ENCODE measurements at places on chromosomes 7 and 10. TPM values are rescaled to one million over a fixed set of nuclear protein-coding genes. Genes with fewer than 3 reads are reported as not detected.

DNA sequence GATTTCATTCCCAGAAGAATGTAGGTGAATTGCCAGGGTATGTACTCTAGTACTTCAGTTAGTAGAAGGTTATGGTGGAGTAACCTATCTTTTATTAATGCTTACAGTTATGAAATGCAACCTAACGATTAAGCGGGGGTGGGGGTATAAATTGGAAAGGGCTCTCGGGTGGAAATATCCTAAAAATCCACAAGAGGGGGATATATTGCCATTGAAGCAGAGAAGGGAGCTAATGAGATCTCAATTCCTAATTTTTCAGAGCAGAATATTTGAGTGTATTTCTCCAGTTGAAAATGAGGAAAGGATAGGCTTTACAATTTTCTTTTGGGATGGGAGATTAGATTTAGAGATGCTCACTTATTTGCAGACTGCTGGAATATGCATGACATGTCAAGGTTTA, 90.8 kb downstream of the DNAJB9 start:
- H3K4me3 ChIP-seq, result no peak overlapping the region
- H3K4me1 ChIP-seq, result no peaks in the 10 kb centered on the region
- H3K27ac ChIP-seq, result no peak overlapping the region
- H3K27me3 ChIP-seq, result no peaks in the 10 kb centered on the region
- DNase-seq, result no peak

DNA sequence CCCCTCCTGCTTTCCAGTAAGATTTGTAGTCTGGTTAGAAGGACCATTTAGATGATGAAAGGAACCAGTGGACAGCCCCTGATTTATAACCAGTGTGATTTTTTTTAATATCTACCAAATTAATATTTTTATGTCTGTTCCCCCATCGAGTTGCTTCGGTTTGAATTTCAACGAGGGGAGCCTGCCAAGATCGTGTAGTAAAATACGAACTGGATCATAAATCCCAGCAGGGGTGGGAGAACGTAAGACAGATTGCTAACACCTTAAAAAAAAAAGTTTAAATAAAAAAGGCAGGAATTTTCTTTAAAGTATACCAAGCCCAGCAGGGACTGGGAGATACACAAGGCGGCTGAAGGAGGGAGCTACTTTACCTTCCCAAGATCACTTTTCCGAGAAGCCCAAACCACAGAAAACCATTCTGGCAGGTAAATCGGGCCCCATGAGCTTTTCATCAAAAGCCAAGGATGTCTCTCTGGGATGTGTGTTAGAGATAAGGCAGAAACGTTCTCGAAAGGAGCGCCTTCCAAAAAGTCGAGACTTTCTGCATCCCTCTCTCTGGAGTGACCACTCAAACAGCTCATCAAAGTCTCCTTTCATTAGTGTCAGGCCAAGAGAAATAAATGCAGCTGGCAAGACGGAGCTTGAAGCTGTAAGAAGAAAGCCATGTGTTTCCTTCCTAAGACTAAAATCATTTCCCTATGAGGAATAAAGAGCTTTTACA, 270.5 kb upstream of the NFE2L3 start:
- DNase-seq, result no peak
- no peak overlapping the region for H3K4me3 ChIP-seq
- no peaks in the 10 kb centered on the region for H3K27me3 ChIP-seq
- no peaks in the 10 kb centered on the region for H3K4me1 ChIP-seq
- H3K27ac ChIP-seq, result no peak overlapping the region
- H3K36me3 ChIP-seq, result no peaks in the 10 kb centered on the region

DNA sequence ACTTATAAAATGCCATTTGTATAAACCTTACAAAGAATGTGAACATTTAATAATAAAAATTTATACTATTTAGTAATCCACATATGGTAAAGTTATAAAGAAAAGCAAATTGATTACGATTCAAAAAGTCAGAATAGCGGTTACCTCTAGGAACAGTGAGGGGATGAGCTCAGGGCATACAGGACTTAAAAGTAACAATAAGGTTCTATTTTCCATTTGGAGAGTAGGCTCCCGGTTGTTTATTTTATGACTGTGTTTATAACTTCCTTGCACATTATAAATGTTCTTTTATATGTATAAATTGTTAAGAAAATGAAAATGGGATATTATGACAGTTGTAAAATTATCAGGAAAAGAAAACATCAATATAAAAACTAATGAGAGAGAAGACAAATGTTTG, 135.7 kb downstream of the AVL9 start:
- no peaks in the 10 kb centered on the region for H3K27me3 ChIP-seq
- H3K4me3 ChIP-seq, result no peak overlapping the region
- H3K4me1 ChIP-seq, result no peaks in the 10 kb centered on the region
- no peaks in the 10 kb centered on the region for H3K36me3 ChIP-seq

- no peak overlapping the region for H3K27ac ChIP-seq
- no peaks in the 10 kb centered on the region for H3K36me3 ChIP-seq
- no peaks in the 10 kb centered on the region for H3K27me3 ChIP-seq
- no peaks in the 10 kb centered on the region for H3K4me1 ChIP-seq
- H3K4me3 ChIP-seq, result no peak overlapping the region
- no peak for DNase-seq
Measured at GRCh38 chr10:112407696-112408095, 33.8 kb downstream of the ACSL5 start.

- no peaks in the 10 kb centered on the region for H3K36me3 ChIP-seq
- H3K27me3 ChIP-seq, result no peaks in the 10 kb centered on the region
- H3K27ac ChIP-seq, result no peak overlapping the region
- DNase-seq, result no peak
Measured at GRCh38 chr7:1562597-1563051, 6.6 kb upstream of the TMEM184A start.

DNA sequence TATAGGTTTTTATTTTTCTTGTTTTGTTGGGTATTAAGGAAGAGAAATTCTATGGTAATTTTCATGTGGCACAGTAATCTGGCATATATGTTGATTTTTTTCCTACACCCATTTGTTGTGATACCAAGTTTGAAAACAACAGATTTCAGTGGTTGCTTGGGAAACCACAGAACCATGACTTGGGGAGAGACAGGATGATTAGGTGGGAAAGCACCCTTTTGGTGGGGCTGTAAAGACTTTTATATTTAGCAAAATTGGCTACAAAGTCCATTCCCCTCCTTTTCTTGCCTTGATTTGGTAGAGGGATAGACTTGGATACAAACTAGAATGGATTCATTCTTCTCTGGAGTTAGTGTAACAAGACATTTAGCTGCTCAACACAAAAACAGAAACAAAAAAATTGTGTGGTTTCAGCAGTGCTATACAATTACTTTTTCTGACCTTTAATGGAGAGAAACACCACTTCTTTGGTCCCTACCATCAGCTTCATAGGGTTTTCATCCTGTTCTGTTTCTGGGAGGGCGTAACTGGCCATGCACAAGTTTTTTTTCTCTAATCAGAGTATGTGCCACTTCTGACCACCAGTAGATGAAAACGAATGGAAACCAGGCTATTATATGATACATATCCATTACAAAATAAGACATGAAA, 52.7 kb downstream of the FIGNL1 start:
- no peak overlapping the region for H3K4me3 ChIP-seq
- no peak overlapping the region for H3K27ac ChIP-seq
- H3K27me3 ChIP-seq, result peaks cover 33% of the 10 kb centered on the region
- DNase-seq, result no peak

- H3K4me1 ChIP-seq, result peaks cover 3% of the 10 kb centered on the region
- DNase-seq, result no peak
- peak overlapping the region; percentile 77 for H3K4me3 ChIP-seq
- no peaks in the 10 kb centered on the region for H3K36me3 ChIP-seq
Measured at GRCh38 chr10:100009283-100009792, 409 bp downstream of the DNMBP start.

GRCh38 chr10:117502421-117503243, 39.9 kb upstream of the EMX2 start:
- H3K27ac ChIP-seq, result no peak overlapping the region
- H3K36me3 ChIP-seq, result no peaks in the 10 kb centered on the region
- DNase-seq, result no peak
- peaks cover 3% of the 10 kb centered on the region for H3K27me3 ChIP-seq
- no peaks in the 10 kb centered on the region for H3K4me1 ChIP-seq
- no peak overlapping the region for H3K4me3 ChIP-seq

- H3K4me1 ChIP-seq, result no peaks in the 10 kb centered on the region
- no peak overlapping the region for H3K4me3 ChIP-seq
- H3K27ac ChIP-seq, result no peak overlapping the region
- no peak for DNase-seq
Measured at GRCh38 chr7:139060695-139061237, 24.9 kb upstream of the ZC3HAV1L start.

DNA sequence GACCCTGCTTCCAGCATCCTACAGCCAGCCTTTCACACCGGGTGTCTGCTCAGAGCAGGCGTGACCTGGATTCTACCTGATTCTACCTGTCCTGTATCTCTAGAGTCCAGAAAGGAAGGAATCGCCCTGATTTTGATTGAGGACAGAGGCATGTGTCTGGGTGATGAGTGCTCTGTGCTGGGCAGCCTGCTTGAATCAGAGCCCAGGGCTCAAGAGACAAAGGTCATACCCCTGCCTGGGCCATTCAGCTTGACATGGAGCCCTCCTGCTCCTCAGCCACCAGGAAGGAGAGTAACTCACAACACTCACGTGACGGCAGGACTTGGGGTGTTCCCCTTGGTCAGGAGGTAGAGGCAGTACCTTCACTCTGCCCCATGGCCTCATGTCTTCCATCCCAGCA, 11.2 kb downstream of the GAD2 start:
- DNase-seq, result no peak
- H3K27ac ChIP-seq, result no peak overlapping the region
- no peaks in the 10 kb centered on the region for H3K4me1 ChIP-seq
- peaks cover 9% of the 10 kb centered on the region for H3K27me3 ChIP-seq

DNA sequence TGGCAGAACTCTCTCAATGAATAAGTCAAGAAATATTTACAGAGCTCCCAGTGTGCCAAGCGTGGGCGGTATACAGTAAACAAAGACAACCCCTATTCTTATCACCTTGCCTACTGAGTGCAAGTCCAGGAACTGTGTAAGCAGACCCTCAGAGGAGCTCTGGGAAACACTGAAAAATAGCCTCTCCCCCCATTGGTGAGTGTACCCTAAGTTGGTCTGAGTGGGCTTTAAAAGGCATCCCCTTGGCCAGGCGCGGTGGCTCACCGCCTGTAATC, 1.2 kb downstream of the DYDC2 start:
- no peaks in the 10 kb centered on the region for H3K27me3 ChIP-seq
- no peaks in the 10 kb centered on the region for H3K4me1 ChIP-seq
- no peak overlapping the region for H3K4me3 ChIP-seq
- no peaks in the 10 kb centered on the region for H3K36me3 ChIP-seq

DNA sequence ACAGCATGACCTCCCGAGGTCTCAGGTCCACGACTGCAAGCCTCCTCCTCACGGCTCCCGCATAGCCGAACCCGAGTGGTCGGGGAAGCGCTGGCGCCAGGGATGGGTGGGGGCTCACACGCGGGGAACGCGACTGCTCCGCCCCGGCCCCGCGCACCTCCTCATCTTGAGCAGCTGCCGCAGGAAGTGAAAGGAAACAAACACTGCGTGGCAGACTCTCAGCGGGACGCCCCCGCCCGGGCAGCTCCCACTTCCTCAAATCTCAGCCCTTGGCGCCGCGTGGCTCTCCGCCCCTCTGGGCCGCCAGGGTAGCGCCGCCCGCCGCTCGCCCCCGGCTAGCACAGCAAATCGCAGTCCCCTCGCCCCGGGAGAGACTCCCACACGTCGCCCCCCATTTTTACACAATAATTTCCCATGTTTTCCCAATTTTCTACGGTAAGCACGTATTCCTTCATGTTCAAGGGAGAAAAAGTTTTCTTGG, at the start of gene TMEM243:
TSS of gene TMEM243 (minus strand) at position 188 of the 481 bp plus-strand sequence. CDS start 229 bp downstream, outside the sequence.
- H3K27ac ChIP-seq, result peak within 1 kb of the TSS; percentile 89
- H3K4me3 ChIP-seq, result peak within 1 kb of the TSS; percentile 97
- peak; percentile 77 for DNase-seq
- H3K27me3 ChIP-seq, result no peaks in the 10 kb centered on the region
- no peaks in the 10 kb centered on the region for H3K36me3 ChIP-seq

GRCh38 chr7:28813243-28813962, 144.7 kb downstream of the TRIL start:
- no peaks in the 10 kb centered on the region for H3K27me3 ChIP-seq
- no peaks in the 10 kb centered on the region for H3K36me3 ChIP-seq
- H3K4me3 ChIP-seq, result no peak overlapping the region
- no peak for DNase-seq

DNA sequence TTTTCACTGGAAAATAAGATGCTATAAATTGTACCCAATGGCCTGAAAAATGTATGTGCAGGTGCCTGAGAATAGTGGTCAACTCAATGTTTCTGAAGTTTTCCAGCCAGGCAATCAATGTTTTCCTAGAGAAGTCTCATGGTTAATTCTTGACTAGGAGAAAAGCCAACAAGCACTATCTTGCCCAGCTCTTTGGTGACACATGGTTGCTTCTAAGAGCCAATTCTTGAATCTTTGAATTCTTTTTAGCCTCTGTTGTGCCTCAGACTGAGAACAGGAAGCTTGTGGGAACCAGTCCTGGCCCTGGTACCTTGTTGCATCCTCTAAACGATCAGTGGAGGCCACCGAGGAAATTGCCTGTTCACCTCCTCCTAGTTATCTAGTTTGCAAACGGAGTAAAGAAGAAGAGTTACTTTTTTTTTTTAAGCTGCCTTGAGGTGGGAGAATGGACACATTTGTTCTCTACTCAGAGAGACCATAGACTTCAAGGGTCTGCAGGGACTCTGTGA, 144.0 kb upstream of the MKLN1 start:
- no peaks in the 10 kb centered on the region for H3K4me1 ChIP-seq
- H3K36me3 ChIP-seq, result no peaks in the 10 kb centered on the region
- H3K4me3 ChIP-seq, result no peak overlapping the region

DNA sequence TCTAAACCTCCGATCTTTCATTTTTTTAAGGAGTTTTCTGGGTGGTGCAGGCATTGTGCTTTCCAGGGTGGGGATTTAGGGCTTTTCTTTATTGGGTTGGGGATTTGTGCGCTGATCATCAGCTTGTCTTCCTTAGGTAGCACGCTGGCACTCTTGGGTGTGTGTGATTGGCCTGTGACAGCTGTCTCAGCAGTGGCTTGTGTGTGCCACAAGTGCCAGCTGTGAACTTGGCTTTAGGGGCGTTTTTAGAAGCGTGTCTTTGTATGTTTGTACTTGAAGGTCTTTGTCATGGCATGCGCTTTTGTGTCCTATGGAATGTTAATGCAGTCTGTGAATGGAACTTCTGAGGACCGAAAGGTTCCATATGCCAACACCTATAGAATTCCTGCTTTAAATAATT, 788 bp downstream of the AKAP9 start:
- H3K4me3 ChIP-seq, result peak overlapping the region; percentile 89
- peak overlapping the region; percentile 97 for H3K27ac ChIP-seq
- peak; percentile 31 for DNase-seq
- no peaks in the 10 kb centered on the region for H3K27me3 ChIP-seq
- H3K36me3 ChIP-seq, result no peaks in the 10 kb centered on the region

BICC1 gene
- 24.3 TPM for total RNA-seq

GPC2 gene
- 1.4 TPM for total RNA-seq

DRGX gene
- not detected for total RNA-seq

AASS gene
- total RNA-seq, result 50.1 TPM

ATOH7 gene
- not detected for total RNA-seq

ZNF37A gene
- total RNA-seq, result 14.2 TPM

BRAT1 gene
- total RNA-seq, result 28.4 TPM

TRIL gene
- total RNA-seq, result 0.48 TPM

LRRC17 gene
- total RNA-seq, result 8.2 TPM

All from breast epithelium (tissue), 4 donors.